Activated CD4-positive, alpha-beta T cell treated with anti-CD3 and anti-CD28 coated beads, Interleukin-2, amount 50 U/mL, for 4 hours (primary cell): ENCODE measurements at places on chromosomes 11 and 22.

DNA sequence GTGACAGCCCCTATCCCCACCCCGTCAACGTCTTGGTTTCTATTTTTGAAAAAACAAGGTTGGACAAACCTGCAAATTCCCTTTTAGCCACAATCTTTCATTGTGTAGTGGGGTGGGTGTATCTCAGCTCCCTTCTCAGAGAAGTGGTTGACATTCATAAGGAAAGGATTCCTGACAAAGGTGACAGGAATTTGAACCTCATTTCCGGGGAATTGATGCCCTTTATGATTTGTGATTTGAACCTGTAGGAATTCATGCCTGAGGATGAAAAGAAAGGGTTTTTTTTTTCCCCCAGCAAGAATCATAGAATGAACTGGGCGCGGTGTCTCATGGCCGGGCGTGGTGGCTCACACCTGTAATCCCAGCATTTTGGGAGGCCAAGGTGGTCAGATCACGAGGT lies 14.5 kb downstream of the YPEL4 start:
- no peak for DNase-seq

DNA sequence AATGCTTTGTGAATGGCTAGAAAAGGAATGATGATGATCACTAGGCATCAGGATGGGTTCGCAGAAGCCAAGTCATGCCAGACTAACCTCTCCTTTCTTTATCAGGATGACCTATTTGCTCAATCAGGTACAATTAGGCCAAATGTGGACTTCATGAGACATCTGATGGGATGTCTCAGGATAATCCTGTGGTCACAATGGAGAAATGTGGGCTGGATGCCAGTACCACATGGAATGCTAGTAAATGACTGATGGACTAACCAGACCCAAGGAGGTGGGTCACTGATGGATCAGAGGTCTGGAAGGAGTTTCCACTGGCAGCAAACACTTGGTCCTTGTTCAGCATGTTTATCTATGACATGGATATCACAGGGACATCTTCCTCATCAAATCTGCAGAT lies 94.8 kb upstream of the PHOX2A start:
- no peak for DNase-seq

- DNase-seq, result no peak
Measured at GRCh38 chr11:17846852-17847453, 112.4 kb downstream of the KCNC1 start.

DNA sequence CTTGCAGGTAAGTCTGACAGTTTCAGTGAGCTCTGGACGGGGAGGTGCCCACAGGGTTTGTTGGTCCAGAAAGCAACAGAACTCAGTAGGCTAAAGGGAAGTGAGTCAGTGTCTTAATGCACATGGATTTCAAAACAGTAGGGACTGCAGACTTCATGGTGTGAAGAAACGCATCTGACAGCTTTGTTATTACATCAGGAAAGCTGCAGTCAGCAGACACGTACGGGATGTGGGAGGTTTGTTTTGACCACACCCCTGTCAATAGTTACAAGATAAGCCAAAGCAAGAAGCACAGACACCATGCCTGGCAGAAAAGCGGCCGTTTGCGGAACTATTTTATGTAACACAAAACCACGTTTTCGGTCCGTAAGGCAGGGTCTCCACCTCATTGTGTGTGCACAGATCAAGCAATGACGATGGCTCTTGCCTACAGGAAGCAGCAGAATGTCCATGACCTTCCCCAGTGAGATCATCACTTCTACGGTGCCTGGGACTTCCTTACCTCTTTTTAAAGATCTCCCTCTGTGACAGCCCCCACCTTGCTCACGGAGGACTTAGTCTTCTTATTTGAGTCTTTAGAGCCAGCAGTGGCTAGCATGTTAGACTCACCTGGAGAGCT lies 58.2 kb upstream of the FTH1 start:
- DNase-seq, result peak; percentile 36

- DNase-seq, result no peak
Measured at GRCh38 chr11:2365571-2366210, 11.4 kb upstream of the CD81 start.

DNA sequence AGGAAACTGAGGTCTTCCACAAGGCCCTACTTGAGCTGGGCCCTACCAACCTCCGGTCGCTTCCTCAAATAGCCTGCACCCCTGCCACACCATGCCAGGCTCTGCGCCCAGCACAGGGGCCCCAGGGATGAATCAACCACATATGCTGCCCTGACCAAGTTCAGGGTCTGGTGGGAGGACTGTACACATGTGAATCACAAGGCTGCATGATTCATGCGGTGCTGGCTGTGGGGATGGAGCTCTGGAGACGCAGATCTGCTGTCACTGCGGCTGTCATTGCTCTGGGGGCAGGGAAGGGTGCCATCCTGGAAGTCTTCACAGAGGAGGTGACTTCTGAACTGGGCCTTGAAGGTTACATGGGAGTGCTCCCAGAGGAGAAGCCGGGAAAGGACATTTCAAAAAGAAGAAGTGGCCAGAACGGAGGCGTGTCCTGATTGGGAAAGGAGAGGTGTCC lies 21.5 kb downstream of the CYTH4 start:
- peak; percentile 30 for DNase-seq

- no peak for DNase-seq
Measured at GRCh38 chr11:131614631-131615030, 244.2 kb downstream of the NTM start.

- no peak for DNase-seq
Measured at GRCh38 chr11:75986966-75987365, 172.0 kb downstream of the UVRAG start.

DNA sequence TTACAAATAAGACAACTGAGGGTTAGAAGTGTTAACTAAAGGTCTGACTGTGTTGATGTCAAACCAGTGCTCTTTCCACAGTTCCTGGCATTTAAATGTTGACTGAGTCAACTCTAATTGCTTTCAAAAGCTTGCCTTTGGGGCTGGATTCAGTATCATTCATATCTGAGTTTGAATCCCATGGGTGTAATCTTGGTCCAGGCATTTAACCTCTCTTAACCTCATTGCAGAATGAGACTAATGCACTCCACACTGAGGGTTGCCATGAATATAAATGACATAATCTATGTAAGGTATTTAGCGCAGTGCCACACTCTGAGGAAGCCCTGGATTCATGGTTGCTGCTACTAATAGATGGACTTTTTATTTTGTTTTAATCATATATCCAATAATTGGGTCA lies 274.3 kb downstream of the DDX10 start:
- DNase-seq, result no peak

DNA sequence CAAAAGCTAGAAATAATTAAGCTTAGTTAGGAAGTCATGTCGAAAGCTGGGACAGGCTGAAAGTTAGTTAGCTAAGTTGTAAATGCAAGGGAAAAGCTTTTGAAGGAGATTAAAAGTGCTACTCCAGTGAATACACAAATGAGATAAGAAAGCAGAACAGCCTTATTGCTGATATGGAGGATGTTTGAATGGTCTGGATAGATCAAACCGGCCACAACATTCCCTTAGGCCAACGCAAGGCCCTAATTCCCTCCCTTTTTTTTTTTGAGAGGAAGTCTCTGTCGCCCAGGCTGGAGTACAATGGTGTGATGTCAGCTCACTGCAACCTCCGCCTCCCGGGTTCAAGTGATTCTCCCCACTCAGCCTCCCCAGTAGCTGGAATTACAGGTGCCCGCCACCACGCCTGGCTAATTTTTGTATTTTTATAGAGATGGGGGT lies 23.3 kb upstream of the WEE1 start:
- DNase-seq, result no peak

GRCh38 chr11:27309046-27309445 lies 54.0 kb downstream of the CCDC34 start:
- no peak for DNase-seq

DNA sequence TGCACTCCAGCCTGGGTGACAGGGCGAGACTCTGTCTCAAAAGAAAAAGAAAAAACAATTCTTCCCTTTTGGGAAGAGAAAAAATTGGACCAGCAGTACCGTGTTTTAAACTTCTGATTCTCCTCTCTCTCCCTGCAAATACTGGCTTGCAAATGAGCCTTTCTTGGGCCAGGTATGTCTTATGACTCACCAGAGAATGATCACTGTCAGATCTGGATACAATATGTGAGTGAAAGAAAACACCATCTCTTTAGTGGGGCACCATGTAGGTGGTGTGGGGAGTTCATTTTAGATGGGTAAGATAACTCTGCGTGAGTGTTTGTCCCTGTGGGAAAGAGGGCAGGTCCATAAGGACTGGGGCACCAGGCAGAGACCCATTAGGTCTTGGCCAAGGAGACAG lies 2.4 kb upstream of the SCGB2A2 start:
- no peak for DNase-seq

- no peak for DNase-seq
Measured at GRCh38 chr11:3127706-3128355, 37.3 kb downstream of the OSBPL5 start.

DNA sequence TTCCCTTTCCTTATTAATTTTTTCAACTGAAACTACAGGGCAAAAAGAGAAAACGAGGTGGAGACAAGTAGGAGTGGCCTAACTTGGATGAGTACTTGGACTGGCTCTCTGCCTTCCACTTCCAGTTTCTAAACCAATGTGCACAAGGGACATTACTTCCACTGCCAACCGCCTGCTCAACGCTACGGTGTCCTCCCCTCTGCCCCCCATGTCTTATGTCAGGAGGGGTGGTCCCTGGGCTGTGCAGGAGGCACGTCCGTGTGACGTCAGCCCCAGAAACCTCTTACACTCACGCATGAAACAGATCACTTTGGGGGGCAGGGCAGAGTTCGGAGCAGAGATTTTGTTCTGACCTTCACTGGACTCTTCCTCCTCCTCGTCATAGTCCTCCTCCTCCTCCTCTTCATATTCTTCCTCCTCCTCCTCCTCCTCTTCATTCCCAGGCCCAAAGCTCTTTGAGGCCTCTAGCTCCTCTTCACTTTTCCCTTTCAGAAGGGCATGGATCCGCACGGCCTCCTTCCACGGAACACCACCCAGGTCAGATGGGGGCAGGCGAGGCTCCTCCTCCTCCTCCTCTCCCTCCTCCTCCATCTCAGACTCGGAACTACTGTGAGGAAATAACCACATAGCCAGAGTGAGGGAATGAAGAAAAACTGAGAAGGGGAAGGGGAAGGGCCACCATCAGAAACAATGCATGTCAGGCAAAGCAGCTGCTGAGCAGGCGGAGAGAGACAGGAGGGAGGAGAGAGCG lies 57.4 kb upstream of the BID start:
- DNase-seq, result no peak

DNA sequence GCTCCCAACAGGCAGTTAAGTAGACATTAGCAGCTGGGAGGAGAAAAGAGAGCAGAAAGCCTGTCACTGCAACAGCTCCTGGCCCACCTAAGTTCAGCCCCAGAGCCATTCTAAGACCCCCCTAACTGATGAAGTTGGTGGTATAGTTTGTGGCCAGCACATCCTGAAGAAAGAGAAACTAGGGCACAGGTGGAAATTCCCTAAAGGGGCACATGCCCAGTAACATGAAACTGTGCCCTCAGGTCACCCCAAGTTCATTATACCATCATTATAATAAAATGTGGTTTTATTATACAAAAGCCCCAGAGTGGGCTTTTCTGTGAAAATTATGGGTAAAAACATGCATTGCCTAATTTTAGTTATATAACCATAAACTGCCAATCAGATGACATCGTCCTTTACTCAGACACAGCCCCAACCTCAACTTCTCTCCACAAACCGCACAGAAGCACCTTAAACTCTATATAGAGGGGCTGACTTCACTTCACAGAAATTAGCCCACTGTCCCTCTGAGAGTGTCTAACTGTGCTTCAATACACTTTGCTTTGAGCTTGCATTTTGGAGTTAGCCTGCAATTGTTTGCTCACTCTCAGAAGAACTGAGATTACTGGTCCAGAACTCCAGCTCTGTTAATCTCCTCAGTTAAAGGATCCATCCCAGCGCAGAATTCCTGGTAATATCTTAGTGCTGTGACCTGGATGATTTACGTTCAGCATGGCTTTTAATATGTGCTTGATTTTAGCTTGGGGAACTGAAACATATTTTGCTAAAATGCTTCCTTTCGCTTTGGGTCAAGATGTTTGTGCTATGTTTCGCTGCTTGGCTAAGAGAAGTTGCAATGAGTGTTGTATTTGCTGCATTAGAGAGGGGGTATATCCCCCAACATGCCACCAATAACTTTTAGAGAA lies 1.8 kb upstream of the APOL3 start:
- no peak for DNase-seq

- no peak for DNase-seq
Measured at GRCh38 chr11:31995032-31995431, 95.8 kb upstream of the RCN1 start.

DNA sequence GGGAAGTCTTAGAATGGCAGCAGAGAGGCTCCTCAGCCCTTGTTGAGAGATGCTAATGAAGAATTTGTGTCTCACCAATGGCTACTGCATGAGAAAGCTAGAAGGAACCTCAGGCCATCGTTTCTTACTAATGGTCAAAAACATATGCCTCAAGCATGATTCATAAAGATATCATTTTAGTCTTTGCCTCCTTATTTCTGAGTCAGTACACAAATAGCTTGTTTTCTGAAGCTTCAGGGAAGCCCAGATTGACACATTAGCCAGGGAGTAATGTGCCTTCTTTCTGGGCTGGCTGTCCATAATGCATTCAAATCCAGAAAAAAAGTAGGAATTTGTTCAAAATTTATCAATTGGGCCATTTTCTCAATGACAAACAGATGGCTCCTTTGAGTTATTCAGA lies 169.4 kb upstream of the ZBED5 start:
- DNase-seq, result no peak

DNA sequence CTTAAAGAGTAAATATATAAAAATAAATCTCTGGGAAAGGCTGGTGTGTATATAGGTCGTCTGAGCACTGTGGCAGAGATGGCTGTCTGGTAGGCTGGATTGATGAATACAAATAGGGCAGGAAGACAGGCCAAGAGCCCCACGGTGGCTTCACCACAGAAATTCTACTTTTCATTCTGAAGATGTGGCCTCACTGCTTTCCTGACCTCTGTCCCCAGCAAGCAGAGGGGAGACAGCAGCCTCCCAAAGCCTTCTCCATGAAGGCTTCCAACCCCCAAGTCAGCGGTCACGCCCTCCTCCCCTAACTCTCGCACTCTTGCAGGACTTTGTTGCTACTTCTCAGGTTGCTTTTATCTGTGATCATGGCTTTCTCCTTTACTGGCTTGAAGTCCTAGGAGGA lies 10.6 kb upstream of the KCNJ1 start:
- DNase-seq, result no peak

DNA sequence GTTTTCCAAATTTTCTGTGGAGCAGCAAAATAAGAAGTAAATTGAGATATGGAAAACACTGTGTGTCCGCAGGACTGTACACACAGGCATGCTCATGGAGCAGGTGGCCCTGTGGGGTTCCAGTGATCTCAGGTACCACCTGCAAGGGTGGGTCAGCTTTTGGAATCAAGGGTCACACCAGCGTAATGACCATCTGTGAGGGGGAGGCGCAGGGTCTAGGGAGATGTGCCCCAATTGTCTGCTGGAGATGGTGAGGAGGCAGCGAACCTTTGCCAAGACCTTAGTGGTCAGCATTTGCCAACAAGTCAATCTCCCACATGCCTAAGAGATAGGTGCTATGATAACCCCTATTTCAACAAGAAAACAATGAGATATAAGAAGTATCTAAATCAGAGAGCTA lies 49.4 kb downstream of the SHANK2 start:
- no peak for DNase-seq
